GM23338 (cell line): ENCODE measurements at places on chromosomes 3 and 15. TPM values are rescaled to one million over a fixed set of nuclear protein-coding genes. Genes with fewer than 3 reads are reported as not detected.
A peak's percentile ranks its signal among the peaks of the same experiment; 100 is the strongest.

Gene TXNRD3
- total RNA-seq: 4.0 and 4.1 TPM in 2 replicates

Gene CCR8
- total RNA-seq: not detected in 2 replicates

Gene HTR3E
- not detected in 2 replicates for total RNA-seq

Gene P2RY14
- not detected in 2 replicates for total RNA-seq

Gene TMEM207
- total RNA-seq: not detected in 2 replicates

Gene ARL6
- 9.8 and 13.0 TPM in 2 replicates for total RNA-seq

Gene SLCO3A1
- total RNA-seq: 9.4 and 11.5 TPM in 2 replicates

Gene SCN11A
- total RNA-seq: 0.08 and 0.14 TPM in 2 replicates

Gene RSL24D1
- total RNA-seq: 125 and 146 TPM in 2 replicates

Gene WHAMM
- total RNA-seq: 2.2 and 8.3 TPM in 2 replicates

Gene CLCN2
- 9.2 and 10.7 TPM in 2 replicates for total RNA-seq

Gene CPNE9
- 7.8 and 8.8 TPM in 2 replicates for total RNA-seq

Gene PPIP5K1
- 21.7 and 23.5 TPM in 2 replicates for total RNA-seq

Gene LTF
- 1.3 and 3.5 TPM in 2 replicates for total RNA-seq

Gene GLDN
- 1.2 and 1.5 TPM in 2 replicates for total RNA-seq

DNA sequence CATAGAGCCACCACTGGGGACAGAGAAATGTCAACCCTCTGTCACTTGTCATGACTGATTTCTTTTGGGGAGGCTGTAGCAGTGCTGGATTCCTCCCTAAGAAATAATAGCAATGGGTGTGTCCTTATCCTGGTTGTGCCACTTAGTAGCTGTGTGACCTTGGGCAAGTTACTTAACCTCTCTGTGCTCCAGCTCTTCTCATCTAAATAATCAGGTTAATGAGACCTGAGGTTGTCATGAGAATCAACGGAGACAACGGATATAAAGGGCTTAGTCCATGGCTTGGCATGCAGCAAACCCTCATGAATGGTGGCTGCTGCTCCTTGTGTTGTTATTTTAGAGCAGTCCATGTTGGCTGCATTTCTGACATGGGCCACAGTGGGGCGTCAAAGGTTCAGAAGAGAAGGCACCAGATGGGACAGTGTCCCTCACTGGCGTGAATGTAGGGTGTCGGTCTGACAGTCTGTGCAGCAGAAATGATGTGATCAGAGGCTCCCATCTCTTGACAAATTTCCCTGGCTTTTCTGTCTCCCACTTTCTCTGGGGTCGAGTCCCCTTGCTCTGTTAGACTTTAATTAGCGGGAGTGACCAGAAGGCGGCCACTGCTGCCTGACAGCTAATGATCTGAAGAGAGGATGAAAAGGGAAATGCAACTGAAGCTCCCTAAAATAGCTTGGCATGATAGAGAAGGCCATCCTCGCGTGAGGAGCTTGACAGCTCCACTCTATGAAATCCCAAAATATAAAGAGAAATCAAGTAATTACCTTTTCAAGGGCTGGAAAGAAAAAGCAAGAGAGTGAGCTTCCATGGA is 209.4 kb downstream of the CADPS start:
- peak; percentile 94 for DNase-seq

DNA sequence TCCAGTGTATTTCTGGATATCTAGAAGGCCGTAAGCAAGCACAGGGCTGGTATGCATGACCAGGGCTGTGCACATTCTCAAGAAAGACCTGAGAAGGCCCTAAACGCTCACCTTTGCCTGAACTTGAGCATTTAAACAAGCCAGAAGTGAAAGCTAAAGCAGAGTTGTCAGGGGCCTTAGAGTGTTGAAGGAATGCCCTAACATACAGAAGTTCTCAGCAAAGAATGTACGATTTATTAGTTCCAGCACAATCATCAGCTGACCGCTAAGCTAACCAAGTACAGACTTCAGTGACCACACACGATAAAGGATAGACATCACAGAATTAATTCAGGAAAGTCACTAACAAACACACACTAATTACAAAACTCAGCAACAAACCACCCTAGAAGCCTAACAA is 8.7 kb downstream of the HLTF start:
- DNase-seq: peak; percentile 4

DNA sequence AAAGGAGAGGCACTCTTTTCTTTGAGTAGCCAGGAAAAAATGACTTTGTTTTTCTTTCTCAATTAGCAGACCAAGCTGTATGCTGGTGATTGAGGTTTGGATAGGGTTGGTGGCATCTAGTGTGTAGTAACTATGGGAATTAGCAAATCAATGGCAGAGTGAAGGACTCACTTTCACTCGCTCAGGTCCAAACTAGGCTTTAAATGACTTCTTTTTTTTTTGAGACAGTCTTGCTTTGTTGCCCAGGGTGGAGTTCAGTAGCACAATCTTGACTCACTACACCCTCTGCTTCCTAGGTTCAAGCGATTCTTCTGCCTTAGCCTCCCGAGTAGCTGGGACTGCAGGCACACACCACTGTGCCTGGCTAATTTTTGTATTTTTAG is 35.9 kb downstream of the PRKCI start:
- peak; percentile 37 for DNase-seq

DNA sequence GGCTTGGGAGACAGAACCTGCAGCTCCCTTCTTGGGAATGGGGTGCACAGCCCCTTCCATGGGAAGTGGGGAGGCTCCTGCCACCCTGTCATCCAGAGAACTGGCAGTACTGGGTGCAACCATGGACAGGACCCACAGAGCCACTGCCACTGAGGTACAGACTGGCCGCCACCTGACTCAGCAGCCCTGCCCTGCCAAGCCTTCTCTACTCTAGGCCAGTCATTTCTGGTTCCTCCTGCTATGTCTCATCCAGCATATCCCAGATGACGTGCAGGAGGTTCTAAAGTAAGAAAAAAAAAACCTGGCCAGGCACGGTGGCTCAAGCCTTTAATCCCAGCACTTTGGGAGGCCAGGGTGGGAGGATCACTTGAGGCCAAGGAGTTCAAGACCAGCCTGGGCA is 76.9 kb upstream of the RPL32 start:
- no peak for DNase-seq

- peak; percentile 69 for DNase-seq
These were observed 225.5 kb upstream of the IL12A start for GRCh38 chr3:159763011-159763601.

- DNase-seq: no peak
These were observed 9.9 kb downstream of the GPR15 start for GRCh38 chr3:98541695-98542094.

GRCh38 chr3:131723343-131723742 is 220.6 kb upstream of the MRPL3 start:
- DNase-seq: no peak

DNA sequence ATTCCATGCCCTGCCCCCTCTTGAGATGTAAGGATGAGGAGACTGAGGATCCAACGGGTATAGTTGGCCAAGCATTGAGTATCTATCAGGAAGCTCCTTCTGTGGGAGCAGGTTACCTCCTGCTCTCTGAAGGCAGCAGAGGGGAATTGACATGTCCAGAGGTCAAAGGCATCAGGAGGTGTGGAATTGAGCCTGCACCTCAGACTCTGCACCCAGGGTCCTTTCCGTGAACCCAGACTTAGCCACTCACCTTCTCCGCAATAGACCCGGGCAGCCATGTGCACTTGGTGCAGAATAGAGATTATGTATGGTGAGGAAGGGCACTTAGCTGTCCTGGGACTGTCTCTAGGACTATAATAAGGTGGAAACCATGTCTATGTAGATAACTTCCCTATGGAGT is 399.0 kb upstream of the TPM1 start:
- DNase-seq: no peak

DNA sequence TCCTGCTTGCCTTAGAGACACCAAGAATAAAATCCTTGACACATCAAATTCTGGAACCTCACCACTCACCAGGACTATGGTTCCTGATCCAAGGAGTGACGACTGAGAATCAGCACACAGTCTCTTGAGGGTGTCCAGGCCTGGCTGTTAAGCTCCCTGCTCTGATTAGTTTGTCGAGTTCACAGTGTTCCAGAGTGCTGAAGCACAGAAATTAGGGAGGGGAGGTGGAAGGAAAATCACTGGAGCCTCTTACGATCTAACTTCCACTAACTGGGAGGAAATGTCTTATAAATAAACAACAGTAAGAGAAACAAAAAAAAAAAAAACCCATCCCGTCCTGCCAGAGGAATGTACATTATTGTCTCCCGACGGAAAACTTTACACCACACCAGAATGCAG is 330.2 kb downstream of the TIGIT start:
- DNase-seq: no peak

- DNase-seq: no peak
These were observed 162.7 kb upstream of the MEIS2 start for GRCh38 chr15:37262922-37263608.

GRCh38 chr3:4768021-4768420 is 211.2 kb upstream of the BHLHE40 start:
- no peak for DNase-seq

GRCh38 chr15:44738340-44738984 is 2.1 kb downstream of the TRIM69 start:
- DNase-seq: peak; percentile 68

DNA sequence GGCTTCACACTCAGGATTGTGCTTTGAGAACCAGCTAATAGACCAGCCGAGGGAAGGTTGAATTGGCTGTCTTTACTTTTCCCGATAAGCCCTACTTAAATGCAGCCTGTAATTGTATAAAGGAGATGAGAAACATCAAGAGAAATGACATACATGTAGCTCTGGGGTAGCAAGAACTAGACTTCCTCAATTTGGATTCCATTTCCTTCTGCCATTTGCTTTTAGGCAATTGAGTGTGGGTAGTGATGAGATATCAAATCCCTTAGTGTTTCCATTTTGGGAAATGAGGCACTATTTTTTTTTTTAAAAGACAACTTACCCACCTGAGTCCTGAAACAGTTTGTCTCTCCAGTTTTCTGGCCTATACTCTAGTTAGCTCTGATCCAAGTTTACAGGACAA is 2.2 kb downstream of the INAFM2 start:
- no peak for DNase-seq

DNA sequence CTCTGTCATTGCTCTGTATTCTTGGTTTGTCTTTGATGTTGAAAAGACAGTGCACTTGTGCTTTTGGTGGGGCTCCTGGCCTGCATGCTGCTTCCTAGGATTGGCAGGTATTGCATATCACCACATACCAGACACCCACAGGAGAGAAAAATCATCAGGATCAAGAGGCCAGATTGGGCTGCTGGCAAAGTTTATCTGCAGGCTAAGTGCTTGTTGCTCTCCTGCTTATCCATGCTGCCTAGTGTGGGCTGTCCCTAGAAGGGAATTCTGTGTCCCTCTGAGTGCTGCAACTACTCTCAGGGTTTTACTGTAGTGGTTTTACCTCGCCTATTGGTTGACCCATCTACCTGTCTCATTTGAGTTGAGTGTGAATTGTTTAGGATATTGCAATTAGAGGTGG is 833 bp upstream of the SLC22A13 start:
- no peak for DNase-seq

GRCh38 chr15:89820666-89821611 is 6.3 kb upstream of the ANPEP start:
- DNase-seq: no peak

DNA sequence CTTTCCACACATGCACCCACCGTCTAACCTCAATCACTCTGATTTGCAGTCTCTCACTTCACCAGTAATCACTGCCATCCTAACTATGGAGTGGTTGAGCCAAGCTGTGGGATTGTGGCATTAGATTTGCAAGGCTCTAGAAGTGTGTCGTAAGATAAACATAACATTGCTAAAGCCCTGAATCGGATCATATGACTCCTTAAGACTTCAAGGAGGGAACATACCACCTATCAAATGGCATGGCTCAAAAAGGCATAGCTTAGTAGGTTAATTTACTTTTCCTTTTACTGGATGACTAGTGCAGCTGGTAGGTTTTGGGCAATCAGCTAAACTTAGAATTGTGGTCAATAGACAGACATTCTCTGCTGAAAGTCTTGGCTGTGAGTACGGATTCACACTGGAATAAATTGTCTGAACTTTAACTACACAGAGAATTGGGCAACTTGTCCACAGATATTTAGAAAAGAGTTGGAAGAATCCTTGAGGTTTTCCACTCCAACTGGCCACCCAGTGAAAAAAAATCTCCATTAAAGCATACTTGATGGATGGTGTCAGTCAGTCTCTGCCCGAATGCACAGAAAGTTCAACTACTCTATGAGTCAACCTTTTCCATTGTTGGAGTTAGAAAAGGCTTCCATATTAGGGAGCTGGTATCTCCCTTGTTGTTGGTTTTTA is 476.7 kb upstream of the CBLB start:
- DNase-seq: no peak

DNA sequence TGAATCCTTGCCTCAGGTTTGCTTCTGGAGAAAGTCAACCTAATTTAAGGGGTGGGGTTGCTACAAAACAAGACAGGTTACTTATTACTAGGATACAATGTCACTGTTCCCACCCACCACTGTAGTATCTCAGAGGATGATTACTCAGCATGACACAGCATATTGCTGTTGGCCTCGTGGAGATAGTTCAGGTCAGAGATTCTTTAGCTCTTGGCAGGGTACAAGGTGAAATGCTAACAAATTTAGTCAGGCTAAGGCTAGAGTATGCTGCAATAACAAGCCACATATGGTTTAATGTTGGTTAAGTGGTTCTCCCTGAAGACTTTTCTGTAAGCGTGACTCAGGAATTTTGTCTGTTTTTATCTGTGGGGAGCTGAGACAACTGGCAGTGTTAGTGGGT is 161.8 kb downstream of the EDEM1 start:
- DNase-seq: no peak

DNA sequence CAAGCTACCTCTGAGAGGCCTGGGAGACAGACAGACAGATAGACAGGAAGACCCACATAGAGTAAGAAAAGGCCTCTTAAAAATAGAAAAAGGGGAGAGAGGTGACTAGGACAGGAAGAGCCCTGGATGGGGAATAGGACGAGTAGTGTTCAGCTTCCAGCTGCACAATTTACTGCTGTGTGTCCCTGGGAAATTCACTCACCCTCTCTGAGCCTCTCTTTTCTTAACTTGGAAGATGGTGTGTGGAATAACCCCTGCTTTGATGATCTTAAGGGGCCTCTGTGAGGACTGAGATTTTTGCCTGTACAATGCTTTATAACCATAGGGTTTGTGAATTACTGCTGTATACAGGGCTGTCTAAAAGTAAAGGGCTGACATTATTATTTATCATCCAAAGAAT is 37.5 kb downstream of the FEM1B start:
- DNase-seq: no peak

- DNase-seq: no peak
These were observed 11.2 kb downstream of the ATP8B4 start for GRCh38 chr15:50107591-50108408.
